Fibroblast of skin of back (primary cell): ENCODE measurements at places on chromosomes 5 and 9.

DNA sequence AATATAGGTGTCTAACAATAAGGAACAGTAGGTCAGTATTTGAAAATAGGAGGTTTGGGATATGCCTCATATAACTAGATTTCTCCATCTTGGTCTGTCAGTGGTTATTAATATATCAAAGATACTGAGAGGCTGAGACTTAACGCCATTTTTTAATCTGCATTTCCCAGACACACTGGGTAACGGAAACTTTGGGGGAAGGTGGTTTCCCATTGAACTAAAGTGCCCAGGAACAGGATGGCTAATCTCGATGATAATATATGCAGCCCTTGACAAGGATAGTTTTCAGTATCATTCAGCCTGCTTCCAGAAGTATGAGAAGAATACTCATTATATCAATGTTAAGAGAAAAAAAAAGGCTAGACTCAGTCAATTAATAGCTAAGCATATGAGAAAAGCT is 30.7 kb downstream of the EFNA5 start:
- DNase-seq = no peak

GRCh38 chr5:127006744-127007143 is 23.6 kb downstream of the MARCHF3 start:
- DNase-seq = no peak

DNA sequence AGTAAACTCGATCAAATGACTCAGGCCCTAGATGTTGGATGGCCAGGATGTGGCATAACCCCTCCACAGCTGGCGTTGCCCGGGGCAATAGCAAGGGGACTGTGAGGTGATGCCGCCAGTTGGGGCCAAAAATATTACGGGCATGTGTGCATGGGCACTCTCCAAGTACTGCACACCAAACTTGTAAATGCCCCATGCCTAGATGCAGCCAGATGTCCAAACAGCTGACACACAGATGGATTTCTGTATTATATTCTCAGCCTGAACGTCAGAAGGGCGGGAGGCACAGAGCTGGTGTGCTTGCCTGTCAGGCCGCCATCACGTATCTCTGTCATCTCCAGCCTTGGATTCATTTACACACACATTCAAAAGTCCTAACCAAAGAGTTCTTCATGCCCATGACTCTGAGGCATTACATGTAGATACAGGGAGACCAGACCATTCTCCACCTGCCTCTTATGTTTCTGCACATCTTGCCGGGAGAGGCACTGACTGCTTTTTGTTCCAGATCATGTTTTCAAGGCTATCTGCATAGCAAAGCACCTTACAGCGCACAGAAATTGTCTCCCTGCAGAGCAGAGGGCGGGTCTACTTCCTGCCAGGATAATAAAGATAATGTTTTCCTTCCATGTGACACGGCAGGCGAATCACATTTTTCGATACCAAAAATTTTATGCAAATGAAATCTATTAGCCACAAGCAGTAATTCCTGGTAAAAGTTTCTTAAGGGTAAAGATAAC is 200.9 kb upstream of the ADAMTS16 start:
- DNase-seq = no peak

GRCh38 chr9:106682420-106682819 is 180.5 kb upstream of the ZNF462 start:
- DNase-seq = no peak

- DNase-seq = no peak
Measured at GRCh38 chr9:96031366-96031824, 155.9 kb downstream of the ERCC6L2 start.

DNA sequence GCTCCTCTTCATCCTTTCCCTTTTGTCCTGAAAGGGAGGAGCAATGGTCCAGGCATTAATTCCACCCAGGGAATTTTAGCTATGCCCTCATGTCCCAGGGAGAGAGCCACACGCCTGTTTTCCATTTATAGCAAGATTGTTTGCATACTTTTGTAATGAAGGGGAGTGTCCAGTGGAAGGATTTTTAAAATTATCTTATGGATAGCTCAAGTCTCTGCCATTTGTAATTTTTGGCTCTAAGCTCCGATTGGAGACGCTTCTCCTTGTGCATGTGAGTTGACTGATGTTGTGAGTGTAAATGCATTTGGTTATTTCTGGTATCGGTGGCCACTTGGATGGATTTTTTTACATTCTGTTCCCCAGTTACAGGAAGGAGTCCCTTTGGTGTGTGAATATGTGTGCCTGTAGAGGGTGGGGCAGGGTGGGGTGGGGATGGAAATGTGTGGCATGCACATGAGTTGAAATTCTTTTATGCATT is 7.2 kb upstream of the RPL26L1 start:
- peak; percentile 94 for DNase-seq

GRCh38 chr9:115296831-115297565 is 179.0 kb upstream of the TNC start:
- peak; percentile 50 for DNase-seq

GRCh38 chr5:159878988-159879471 is 37.3 kb upstream of the ADRA1B start:
- peak; percentile 96 for DNase-seq

DNA sequence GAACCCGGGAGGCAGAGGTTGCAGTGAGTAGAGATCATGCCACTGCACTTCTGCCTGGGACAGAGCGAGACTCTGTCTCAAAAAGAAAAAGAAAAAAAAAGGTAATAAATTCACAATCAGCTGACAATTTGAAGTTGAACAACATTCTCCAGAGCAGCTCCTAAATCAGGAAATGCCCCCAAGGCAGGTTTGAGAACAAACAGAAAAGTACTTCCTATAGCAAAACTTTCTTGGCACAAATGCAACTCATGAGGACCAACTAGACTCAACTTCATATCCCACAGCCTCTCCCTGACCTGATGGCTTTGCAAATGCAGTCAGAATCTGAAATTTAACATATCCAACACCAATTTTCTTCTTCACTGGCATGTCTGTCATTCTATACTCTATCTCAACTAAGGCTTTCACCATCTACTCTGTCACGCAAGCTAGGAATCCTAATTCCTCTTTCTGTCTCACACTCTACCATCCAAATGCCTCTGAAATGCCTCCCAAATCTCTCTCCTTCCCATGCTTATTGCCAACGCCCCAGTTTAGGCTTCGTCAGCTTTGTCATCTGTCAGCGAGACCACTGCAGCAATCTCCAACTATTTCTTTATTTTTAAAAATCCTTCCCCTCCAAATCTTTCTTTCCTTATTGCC is 113.3 kb downstream of the MAPKAP1 start:
- DNase-seq = no peak

DNA sequence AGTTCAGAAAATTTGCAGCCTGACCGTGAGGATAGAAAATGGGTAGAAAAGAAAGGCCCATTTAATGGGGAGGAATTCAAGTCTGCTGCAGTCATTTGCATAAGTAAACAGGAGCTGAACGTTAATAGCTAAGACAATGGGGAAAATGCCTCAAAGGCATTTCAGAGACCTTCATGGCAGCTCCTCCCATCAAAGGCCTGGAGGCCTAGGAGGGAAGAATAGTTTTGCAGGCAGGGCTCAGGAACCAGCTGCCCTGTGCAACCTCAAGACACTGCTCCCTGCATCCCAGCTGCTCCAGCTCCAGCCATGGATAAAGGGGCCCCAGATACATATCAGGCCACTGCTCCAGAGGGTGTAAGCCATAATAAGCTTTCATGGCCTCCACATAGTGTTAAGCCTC is 32.2 kb upstream of the CDH18 start:
- DNase-seq = no peak

- no peak for DNase-seq
Measured at GRCh38 chr5:124808842-124809268, 62.4 kb upstream of the ZNF608 start.

GRCh38 chr9:77421506-77422265 is 226.4 kb downstream of the GNA14 start:
- DNase-seq = peak; percentile 24

DNA sequence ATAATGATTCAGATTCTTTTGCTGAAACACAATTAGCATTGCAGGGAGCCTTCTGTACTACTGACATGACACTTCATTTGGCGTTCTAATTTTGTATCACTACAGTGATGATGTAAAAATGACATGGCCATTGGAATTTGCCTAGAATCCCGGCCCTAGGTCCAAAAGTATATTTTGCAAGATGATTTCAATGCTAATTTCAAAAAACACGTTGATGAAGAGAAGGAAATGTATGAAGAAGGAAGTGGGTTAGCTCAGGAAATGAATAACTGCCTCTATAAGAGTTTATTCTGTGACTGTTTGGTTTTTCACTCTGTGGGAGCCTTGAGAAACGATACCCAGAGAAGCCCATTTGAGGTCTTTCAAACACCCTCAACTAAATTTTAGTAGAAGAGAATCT is 59.3 kb downstream of the OSTF1 start:
- peak; percentile 53 for DNase-seq

DNA sequence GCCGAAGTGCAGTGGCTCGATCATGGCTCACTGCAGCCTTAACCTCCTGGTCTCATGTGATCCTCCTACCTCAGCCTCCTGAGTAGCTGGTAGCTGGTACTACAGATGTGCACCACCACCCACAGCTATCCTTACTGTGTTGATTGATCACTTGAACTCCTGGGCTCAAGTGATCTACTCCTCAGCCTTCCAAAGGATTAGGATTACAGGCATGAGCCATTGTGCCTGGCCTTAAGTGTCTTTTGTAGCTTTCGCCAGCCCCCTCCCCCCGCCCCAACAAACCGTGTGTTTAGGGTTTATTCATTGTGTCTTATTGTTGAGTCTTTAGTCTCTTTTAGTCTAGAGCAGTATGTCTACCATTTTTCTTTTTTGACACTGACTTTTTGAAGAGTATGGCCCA is 33.1 kb downstream of the SPIN1 start:
- DNase-seq = no peak

- DNase-seq = no peak
Measured at GRCh38 chr5:160318409-160318808, 6.0 kb upstream of the CCNJL start.

DNA sequence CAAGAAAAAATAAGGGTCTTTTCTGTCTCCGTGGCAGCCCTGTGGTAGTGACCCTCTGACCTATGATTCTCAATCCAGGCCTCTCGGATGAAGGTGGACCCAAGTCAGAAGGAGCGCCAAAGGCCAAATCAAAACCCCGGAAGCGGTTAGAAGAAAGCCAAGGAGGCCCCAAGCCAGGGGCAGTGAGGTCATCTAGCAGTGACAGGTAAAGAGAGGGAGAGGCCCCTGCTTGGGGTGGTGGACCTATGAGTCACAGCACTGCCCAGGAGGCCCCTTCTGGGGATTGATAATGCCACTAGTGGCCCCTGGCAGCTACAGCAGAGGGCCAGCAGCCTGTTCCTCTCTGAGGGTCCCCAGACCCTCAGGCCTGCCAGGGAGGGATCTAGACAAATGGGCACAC is 6.4 kb upstream of the SLC2A8 start:
- DNase-seq = no peak

- DNase-seq = peak; percentile 65
Measured at GRCh38 chr9:4292781-4293180, 7.1 kb downstream of the GLIS3 start.

GRCh38 chr5:4947106-4947505 is 193.0 kb upstream of the ADAMTS16 start:
- DNase-seq = no peak

DNA sequence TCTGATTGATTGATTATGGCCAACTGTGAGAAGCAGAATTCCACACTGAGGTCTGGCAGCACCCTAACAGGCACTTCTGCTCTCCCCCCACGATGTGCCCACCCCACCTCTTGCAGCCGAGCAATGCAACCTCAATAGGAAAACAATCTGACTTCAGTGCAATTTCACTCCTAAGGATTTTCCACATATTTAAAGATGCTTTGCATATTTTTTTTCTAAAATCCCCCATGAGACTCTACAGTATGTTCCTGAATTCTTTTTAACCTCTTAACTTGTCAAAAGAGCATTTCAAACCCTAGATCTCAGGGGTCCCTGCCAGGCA is 243.1 kb downstream of the AUH start:
- peak; percentile 46 for DNase-seq

DNA sequence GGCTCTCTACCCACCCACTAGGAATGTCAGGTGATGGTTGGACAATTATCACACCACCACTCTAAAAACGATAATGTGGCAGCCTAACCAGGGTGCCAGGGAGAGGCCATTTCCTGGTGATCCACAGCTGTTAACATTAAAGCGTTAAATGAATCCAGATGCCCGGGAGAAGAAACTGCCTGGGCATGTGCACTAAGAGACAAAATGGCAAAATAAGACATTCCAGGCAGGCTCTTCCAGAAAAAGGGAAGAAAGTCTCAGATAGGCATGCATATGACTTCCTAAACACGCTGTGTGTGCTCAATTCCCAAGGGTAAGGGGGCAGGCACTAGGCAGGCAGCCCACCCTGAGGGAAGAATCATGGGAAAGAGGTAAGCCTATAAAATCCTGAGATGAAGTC is 4.6 kb upstream of the TXN start:
- DNase-seq = peak; percentile 28

DNA sequence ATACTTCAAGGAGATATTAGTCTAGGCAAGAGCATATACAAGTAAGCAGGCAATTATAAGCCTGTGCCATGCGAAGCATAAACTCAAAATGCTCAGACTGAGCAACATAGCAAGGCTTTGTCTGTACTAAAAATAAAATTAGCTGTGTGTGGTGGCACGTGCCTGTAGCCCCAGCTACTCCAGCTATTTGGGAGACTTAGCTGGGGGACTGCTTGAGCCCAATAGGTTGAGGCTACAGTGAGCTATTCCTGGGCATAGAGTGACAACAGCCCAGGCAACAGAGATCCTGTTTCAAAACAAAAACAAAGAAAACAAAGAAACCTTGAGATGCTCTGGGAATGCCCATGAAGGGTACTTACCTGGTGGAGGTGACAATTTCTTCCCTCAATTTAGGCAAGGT is 130.5 kb upstream of the ZNF608 start:
- no peak for DNase-seq

DNA sequence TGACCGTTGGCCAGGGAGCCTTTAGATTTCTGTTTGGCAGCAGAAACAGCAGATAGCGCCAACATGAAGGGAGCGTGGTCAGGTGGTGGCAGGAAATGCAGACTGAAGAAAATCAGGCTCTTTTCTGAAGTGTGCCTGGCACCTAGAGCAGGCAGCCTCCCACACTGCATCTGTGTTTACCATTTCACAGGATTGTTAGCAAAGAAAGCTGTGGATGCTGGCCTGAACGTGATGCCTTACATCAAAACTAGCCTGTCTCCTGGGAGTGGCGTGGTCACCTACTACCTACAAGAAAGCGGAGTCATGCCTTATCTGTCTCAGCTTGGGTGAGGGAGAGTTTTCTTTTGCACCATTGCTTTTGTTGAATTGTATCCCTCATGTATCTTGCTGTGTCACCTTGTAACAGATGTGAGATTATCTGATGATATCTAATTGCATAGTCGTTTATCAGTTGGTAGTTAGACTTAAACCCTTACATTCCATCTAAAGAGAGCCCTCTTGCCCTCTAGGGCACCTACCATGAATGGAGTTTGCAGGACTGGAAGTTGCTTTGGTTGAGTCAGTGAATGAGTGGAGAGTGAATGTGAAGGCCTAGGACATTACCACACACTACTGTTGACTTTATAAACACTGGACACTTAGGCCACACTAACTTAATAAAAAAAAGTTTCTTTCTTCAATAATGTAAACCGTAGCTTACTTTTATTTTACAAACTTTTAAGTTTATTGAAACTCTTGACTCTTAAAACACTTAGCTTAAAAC is 42.8 kb downstream of the ACO1 start:
- no peak for DNase-seq
